ENCODE measurements at places on chromosomes 16 and 17. TPM values are rescaled to one million over a fixed set of nuclear protein-coding genes. Genes with fewer than 3 reads are reported as not detected.
A peak's percentile ranks its signal among the peaks of the same experiment; 100 is the strongest.

DNA sequence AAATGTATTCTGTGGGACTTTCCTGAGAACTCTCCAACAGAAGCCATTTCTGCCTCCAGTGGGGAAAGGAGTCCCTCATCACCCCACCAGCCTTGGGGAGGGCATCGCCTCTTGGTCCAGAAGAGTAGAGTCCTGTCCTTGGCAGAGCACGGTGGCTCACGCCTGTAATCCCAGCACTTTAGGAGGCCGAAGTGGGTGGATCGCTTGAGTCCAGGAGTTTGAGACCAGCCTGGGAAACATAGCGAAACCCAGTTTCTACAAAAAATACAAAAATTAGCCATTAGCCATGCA lies 41.0 kb downstream of the LYRM1 start:
- no peak for DNase-seq

DNA sequence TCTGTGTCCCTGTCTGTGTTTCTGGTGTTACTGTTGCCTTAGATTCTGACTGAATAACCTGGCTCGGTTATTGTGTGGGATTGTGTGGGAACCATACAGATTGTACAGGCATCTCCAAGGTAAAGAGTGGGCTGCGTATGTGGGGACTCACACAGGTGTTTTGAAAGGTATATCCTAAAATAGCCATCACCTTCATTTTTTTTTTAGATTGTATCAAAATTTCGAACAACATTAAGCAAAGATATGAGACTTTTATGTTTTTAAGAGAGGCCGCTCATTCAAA lies 53.5 kb downstream of the ATP2C2 start:
- no peak for DNase-seq

DNA sequence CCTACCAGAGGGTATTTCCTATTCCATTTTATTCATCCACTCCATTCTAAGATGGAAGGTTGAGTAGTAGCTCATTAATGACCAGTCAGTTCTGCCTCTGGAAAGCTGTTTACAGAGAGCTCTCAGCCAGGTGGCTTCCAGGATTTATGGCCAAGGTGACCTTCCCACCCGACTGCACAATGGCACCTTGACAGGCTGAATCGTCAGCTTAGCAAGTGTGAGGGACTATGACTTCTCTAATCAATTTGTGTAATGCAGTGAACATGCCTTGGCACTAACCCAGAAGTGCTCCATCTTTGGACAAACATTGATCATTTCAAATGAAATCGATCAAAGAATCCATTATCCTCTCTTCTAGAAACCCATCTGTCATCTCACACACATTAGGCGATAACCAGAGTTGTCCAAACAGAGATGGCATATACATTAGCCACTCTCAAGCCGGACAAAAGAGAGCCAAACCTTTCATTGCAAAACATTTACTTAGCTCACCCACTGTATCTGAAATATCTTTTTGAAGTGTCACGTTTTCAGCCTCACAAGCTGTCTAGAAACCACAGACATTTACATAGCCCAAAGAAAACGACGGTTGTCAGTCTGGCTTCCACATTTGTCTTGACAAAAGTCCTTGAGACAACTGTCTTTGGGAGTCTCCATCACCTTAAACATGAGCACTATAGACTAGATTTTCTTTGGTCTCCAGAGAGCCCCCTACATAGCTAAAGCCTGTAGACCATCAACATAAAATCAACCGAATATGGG lies 35.6 kb downstream of the CLEC3A start:
- no peak for DNase-seq

TMEM238L gene
- polyA plus RNA-seq: not detected

C16orf96 gene
- polyA plus RNA-seq: not detected

DNA sequence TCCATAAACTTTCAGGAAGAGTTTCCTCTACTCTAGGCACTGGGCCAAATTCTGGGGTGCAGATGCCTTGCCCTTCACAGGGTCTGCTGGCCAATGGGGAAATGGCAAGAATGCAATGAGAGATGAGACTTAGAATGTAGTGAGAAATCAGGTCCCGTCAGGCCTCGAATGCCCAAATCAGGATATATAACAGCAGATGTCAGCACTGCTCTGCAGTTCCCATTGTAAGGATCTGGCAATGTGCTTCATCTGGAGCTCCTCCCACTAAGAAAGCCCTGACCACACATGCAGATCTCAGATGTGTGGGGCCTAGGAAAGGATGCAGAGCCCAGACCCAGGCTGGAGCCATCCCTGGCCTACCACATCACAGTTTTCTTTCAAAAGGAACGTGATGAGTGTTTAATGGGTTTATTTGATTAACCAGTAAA lies 13.9 kb upstream of the LPCAT2 start:
- DNase-seq: peak; percentile 93
